MCF 10A (cell line): ENCODE measurements at places on chromosomes 11 and 22. TPM values are rescaled to one million over a fixed set of nuclear protein-coding genes. Genes with fewer than 3 reads are reported as not detected.

The HSPB2 gene
- 0.23 TPM in 1 of 2 replicates, not detected in the other for total RNA-seq

The ADM2 gene
- 35.4 and 39.7 TPM in 2 replicates for total RNA-seq

The TIMM10B gene
- total RNA-seq = 36.2 and 42.1 TPM in 2 replicates

The MS4A4A gene
- total RNA-seq = not detected in 2 replicates

The PIH1D2 gene
- total RNA-seq = 2.0 and 2.1 TPM in 2 replicates

The LRRC4C gene
- not detected in 2 replicates for total RNA-seq

The CHST1 gene
- not detected in 2 replicates for total RNA-seq

GRCh38 chr11:130520271-130520671 is 71.8 kb downstream of the ADAMTS15 start:
- no peak for DNase-seq

DNA sequence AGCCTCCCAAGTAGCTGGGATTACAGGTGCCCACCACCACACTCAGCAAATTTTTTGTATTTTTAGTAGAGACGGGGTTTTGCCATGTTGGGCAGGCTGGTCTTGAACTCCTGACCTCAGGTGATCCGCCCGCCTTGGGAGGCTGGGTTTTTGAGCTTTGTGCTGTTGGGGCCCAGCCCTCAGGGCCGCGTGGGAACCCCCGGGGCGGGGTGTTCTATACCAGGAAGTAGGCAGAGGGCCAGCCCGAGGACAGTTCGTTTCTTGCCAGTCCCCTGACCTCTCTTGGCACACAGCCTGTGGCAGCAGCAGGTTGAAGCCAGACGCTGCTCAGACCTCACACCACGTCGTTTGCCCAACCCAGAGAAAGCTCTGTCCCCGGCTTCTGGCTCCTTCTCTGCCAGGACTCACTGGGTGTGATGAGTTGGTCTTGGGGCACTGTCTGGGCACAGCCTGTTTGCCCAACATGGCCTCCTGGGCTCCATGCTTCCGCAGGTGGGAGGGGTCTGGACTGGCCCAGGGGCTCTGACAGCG is 24.9 kb upstream of the CHKA start:
- DNase-seq = peak; percentile 92

DNA sequence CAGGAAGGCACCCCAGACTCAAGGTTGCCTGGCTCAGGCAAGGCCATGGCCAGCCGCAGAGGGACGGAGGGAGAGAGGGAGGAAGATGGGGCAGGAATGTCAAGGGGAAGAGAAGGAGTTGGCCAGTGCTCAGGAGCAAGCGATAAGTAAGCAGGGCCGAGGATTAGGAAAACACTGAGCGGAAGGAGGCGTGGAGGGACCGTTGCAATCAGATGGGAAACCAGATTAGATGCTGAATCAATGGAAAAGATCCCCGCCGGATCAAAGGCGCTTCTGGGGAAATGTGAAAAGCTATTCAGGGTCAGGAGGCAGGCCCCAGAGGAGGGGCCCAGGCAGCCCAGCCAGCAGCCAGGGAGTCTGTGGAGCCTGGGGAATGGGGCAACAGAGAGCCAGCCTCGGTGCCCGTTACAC is 26.6 kb upstream of the MYEOV start:
- DNase-seq = no peak

DNA sequence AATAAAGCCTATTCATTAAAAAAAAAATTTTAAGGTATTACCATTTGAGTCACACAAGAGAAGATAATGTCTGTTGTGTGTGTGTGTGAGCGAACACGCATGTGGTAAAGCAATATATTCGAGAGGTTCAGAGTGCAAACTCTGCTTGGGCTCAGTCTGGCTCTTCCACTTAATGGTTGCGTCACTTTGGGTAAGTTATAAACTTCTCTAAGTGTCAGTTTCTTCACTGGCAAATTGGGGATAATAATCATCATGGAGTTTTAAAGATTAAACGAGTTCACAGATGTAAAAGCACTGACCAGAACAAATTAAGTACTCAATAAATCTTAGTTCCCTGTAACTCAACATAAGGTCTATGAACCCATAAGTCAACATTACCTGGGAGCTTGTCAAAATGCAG is 37.0 kb downstream of the SIK3 start:
- DNase-seq = no peak

GRCh38 chr11:113876074-113876797 is 864 bp upstream of the USP28 start:
- no peak for DNase-seq

- peak; percentile 10 for DNase-seq
These were observed 39.5 kb upstream of the CHRNA10 start for GRCh38 chr11:3710485-3711259.

DNA sequence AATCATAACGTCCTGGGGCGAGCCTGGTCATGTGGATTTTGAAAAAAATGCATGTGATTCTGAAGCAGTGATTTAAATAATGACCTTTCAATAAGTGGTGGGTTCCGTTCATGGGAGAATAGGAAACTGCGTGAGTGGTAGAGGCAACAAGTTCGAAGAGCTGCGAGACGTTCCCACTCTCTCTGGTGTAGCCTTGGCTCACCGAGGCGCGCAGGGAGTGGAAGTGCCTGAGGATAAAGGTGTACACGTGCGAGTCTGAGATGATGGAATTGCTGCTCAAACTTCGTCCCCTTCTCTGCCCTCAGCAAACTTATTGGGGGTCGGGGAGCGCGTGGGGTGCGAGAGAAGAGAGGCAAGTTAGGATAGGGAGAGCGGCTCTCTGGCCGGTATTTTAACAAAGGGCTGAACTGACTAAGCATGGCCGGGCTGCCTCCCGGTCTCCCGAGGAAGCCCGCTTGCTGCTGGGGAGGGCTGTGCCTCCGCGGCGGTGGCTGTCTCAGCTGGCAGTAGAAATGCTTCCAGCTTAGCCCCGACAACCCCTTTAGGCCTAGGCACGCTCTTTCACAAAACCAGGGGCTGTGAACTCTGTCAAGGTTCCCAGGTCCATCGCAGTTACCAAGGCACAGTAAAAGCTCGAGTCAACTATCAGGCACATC is 875 bp upstream of the STT3A start:
- DNase-seq = no peak

DNA sequence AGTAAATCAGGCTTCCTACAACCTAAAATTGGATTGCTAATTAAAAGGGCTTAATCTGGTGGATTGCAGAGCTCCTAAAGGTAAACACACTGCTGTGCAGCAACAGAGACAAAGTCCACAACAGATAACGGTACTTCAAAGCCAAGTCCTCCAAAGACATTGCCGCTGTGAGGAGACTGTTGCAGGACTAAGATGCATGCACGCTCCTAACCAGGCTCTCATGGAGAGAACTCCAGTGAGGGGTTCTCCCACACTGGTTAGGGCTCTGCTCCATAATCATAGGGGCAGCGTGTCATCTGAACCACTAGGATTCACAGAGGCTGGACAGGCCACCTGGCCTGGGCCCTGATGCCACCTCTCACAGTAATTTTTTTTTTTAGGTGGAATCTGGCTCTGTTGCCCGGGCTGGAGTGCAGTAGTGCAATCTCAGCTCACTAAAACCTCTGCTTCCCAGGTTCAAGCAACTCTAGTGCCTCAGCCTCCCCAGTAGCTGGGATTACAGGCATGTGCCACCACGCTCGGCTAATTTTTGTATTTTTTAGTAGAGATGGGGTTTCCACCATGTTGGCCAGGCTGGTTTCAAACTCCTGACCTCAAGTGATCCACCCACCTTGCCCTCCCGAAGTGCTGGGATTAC is 56.9 kb upstream of the ARFGAP3 start:
- no peak for DNase-seq

DNA sequence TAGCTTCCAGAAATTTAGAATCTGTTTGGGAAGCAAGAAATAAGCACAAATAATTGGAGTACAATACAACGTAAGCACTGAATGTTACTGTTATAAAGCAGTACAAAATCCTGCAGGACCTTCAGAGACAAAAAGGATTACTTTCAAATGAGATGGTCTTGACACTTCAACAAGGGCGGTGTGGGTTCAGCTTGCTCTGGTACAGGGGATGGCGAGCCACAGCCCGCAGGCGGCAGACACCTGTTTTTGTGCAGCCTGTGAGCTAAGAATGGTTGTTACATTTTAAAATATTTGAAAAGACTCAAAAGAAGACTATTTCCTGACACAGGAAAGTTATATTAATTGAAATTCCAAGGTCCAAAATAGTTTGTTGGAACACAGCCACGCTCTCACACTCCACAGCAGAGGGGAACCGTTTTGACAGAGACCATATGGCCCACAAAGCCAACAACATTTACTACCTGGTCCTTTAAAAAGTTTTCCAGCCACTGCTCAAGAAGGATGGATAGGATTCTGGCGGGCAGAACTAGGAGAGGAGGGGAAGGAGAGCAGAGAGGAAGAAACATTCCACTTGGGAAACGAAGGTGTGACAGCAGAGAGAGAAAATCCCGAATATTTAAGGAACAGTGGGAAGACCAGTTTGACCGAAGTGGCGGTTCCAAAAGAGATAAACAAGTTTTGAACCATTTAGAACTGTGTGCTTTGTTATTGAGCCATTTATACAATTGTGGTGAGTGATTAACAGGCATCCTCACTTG is 6.3 kb downstream of the PRDM10 start:
- no peak for DNase-seq

DNA sequence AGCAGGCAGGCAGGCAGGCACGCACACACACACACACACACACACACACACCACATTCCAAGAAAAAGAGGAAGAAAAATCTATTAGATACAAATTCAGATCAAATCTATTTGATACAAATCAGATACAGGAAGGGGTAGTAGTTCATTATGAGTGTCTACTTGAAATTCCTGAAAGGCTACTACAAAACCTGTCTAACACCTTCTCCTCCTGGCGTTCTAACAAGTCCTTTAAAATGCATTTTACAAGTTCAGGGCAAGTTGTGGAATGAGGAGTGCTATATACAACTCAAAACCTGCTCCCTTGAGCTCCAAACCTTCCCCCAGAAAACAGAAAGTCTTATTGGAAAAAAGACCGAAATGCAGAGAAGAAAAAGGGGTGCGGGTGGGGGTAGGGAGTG is 476 bp downstream of the ARHGAP32 start:
- DNase-seq = peak; percentile 28

DNA sequence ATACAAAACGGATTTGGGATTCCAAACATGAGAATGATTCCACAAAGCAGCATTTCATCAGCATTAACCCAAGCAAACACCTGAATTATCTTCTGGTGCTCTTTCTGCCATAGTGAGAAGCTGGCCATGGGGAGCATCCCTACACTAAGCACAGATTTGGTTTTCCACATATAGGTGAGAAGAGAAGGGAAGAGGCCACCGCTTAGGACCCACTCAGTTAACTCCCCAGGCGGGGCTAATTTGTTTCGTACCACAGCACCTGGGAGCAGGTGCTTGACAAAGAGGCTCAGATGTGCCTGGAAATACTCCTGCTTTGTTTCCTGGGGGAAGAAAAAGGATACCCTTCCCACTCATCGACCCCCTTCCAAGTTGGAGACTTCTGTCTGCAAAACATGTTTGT is 64.2 kb downstream of the RAB30 start:
- DNase-seq = no peak

DNA sequence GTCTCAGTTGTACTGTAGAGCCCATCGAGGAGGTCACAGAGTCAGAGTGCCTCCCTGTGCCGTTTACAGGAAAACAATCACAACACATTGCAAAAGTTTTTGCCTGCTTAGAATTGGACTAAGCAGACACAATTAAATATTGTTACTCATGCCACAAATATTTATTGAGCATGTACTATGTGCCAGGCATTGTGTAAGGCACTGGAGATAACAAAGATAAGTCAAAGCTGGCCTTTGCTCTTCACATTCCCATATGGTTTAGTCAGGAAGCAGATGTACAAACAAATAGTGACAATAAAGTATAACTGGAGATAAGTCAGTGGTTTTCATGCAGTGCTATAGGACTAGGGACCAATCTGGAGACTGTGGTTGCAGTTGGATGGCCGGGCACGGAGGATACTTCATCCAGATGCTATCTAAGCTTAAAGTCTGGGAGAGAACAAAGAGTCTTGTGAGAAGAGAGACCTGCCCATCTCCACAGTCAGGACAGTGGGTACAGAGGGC is 550.7 kb downstream of the INSC start:
- DNase-seq = peak; percentile 32

- DNase-seq = no peak
These were observed 715.1 kb upstream of the API5 start for GRCh38 chr11:42596576-42597145.

GRCh38 chr11:23897453-23898286 is 599.2 kb upstream of the LUZP2 start:
- peak; percentile 56 for DNase-seq

- DNase-seq = peak; percentile 36
These were observed 22.5 kb downstream of the RCN1 start for GRCh38 chr11:32113200-32113919.

- DNase-seq = no peak
These were observed 4.0 kb downstream of the OOSP4A start for GRCh38 chr11:59967677-59968394.

DNA sequence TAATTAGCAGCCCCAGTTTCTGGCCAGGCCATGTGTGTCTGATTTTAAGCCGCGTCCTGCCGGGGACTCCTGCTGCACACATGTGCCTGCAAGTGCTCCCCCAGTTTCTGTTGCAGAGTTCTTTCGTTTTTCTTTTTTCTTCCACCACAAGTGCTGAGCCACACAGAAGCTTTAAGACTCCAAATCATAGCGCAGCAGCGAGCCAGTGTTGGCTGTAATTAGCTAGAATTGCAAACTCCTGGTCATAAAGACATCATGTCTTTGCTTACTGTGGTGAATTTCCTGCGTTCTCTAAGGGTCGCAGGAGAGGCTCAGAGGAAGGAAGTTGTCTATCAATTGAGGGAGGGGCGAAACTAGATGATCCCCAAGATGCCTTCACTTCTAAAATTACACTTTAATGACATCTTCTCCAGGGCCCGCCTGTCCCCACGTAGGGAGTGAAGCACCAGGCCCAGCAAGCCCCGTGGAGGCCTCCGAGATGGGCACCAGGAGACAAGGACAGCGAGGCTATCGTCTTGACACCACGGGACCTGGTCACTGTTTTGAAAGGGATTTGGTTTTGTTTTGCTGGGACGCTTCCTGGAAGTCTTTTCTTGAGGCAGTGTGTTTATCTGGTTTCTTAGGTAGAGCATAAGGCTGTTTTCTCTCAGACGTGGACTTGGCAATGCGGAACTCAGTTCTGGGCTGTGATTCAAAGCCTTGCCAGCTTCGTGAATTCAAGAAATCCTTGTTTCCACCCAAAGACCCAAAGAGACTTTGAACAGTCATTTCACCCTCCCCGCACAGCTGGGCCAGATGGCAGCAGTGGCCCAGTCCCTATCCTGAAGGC is 71.8 kb downstream of the UBASH3B start:
- no peak for DNase-seq

GRCh38 chr22:40524392-40525249 is 111.9 kb downstream of the MRTFA start:
- peak; percentile 68 for DNase-seq
